HFFc6 (cell line): ENCODE measurements at places on chromosomes 6 and 20.

GRCh38 chr6:41039060-41039998, at the start of gene UNC5CL:
UNC5CL (minus strand) TSS chr6:41039221; CDS start chr6:41035074, 4,147 bp downstream.
- DNase-seq: peak; percentile 31

GRCh38 chr6:2818593-2818992, 23.1 kb downstream of the SERPINB1 start:
- peak; percentile 17 for DNase-seq

- DNase-seq: no peak
These were observed 67.8 kb downstream of the SYTL3 start for GRCh38 chr6:158717341-158718330.

DNA sequence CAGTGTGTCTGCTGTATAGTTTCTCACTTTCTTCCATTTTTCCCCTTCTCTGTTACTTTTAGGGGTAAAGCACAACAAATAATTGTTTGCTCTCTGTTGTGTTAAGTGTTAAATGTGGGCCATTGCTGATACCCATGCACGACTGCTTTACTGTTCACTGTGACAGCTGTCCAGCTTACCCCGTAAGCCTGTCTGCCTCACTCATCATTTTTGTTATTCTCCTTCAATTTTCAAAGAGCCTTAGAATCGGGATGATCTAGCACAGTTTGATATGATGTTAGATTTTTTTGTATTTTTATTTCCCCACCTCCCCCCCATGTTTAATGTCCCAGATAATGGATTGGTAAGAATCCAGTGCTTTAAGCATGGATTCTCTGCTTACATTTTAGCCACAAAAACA, 41.2 kb upstream of the MLIP start:
- no peak for DNase-seq

- DNase-seq: no peak
These were observed 21.7 kb upstream of the NOL4L start for GRCh38 chr20:32606790-32607189.

DNA sequence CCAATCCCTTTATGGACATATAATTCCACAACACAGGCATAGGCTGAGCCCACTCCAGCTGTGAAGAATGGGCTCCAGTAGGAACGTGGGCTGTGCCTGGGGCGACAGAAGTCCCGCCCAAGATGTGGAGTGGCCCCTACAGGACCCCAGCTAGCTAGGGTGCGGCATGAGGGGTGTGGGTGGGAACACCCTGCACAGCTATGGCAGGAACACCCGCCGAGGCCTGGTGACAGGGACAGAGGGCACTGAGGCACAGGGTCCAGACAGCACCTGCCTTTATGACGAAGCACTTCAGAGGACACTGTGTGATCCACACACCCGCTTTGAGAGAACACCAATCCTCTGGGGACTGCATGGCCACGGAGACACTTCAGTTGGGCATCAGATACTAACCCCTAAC, 28.2 kb upstream of the TCFL5 start:
- DNase-seq: no peak

GRCh38 chr6:122838060-122838780, 49.2 kb downstream of the SMPDL3A start:
- DNase-seq: peak; percentile 25

DNA sequence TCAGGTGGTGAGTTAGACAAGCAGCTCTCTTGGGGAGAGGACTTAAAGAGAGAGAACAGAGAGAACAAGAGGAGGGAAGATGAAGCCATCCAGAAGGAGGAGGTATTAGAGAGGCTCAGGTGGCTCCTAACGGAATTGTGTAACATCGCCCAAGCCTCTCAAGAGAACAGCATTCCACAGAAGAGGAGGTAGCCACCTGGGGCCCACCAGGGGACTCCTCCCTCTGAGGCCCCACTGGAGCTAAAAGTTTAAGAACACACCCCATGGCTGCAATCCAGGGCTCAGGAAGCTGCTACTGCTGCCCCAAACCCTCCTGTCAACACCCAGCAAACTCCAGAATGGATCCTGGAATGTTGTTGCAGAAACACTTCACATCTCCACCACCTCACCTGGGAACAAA, 23.6 kb upstream of the MDFI start:
- no peak for DNase-seq

DNA sequence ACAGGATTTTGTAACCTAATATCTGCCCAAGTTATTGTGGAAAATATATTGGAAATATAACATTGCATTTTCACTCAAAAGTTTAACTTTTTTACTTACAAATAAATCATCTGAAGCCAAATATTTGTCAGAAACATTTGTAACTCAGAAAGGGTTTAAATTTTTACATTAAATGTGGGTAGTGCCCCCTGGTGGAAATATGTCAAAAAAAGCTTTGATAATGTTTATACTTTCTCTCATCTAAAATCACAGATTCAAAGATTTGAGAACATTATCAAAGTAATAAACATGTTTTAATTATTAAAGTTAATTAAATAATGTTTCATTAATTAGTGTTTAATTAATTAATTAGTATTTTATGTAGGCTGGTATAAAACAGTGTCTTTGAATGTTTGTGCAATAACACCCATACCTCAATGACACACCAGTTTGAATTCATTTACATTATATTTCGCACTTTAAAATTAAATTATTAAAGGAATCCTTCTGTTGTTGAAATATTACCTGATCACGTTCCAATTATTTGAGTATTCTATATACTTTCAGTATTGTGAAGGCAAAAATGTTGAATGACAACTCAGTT, 320.1 kb upstream of the FKBP1C start:
- no peak for DNase-seq

DNA sequence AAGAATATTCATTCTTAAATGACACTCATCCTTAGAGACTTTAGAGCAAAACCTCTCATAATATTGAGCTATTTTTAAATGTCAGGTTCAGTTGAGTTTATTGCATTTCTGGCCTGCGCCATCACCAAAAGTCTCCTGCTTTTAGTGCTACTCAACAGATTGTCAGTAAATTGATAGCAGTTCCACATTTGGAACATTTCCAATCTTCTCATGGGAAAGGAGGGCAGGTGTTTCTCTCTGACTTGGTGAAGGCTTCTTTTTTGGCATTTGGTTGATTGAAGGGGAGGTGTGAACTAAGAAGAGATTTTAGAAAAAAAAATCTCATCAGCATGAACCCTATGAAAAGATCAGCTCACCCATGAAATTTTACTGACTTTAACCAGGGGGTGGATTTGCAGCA, 125.9 kb upstream of the INSM1 start:
- no peak for DNase-seq

DNA sequence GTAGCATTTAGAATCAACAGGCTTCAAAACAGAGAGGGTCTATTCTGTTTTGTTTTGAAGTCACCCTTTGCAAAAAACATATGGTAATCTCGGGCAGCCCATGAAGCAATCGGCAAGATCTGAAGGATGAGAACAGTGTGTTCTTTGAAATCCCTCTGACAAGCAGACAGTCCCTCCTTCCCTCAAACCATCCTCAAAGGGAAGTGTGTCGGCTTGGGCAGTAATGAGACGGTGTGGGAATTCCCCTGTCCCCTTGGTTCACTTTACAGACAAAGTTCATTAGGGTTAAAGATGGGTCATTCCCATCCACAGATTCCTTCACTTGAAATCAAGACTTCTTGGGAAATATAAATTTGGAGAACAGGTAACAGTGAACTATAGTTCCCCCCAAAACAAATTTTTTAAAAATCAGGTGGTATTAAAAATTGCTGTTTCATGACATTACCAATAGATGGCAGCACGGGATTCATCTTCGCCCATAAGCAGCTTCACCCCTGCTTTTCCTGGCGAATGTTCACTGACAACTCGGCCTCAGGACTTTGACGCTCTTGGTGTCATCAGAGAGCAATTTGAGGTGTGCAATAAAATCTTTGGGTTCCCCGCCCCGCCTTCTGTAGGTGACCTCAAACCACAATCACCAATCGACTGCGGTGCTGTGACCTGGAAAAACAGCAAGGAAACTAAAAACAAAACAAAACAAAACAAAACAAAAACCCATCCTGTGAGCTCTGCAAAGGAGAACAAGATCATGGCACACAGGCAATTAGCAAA, 159.3 kb upstream of the TNFAIP3 start:
- peak; percentile 75 for DNase-seq

GRCh38 chr6:125868252-125868651, 77.5 kb downstream of the NCOA7 start:
- DNase-seq: peak; percentile 23
